Kidney (tissue), 22 donors: ENCODE measurements at places on chromosomes 1 and 21. TPM values are rescaled to one million over a fixed set of nuclear protein-coding genes. Genes with fewer than 3 reads are reported as not detected.
A peak's percentile ranks its signal among the peaks of the same experiment; 100 is the strongest.

SPRR2F gene
- not detected for polyA plus RNA-seq

LCE3D gene
- polyA plus RNA-seq = not detected

KRTAP21-2 gene
- not detected for polyA plus RNA-seq

CFHR5 gene
- not detected for polyA plus RNA-seq

PRAMEF1 gene
- polyA plus RNA-seq = not detected

BCL2L15 gene
- polyA plus RNA-seq = 2.2 TPM

SLC9C2 gene
- 0.52 TPM for polyA plus RNA-seq

ZNF683 gene
- not detected for polyA plus RNA-seq

PAQR6 gene
- polyA plus RNA-seq = 2.0 TPM

CD1B gene
- not detected for polyA plus RNA-seq

CD1D gene
- 0.77 TPM for polyA plus RNA-seq

DNA sequence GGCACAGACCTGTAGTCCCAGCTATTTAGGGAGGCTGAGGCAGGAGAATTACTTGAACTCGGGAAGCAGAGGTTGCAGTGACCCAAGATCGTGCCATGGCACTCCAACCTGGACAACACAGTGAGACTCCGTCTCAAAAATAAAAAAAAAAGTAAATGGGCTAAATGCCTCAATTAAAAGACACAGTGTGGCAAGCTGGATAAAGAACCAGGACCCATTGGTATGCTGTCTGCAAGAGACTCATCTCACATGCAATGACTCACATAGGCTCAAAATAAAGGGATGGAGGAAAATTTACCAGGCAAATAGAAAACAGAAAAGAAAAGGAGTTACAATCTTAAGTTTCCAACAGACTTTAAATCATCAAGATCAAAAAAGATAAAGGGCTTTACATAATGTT lies 40.3 kb downstream of the ACBD6 start:
- DNase-seq = no peak

DNA sequence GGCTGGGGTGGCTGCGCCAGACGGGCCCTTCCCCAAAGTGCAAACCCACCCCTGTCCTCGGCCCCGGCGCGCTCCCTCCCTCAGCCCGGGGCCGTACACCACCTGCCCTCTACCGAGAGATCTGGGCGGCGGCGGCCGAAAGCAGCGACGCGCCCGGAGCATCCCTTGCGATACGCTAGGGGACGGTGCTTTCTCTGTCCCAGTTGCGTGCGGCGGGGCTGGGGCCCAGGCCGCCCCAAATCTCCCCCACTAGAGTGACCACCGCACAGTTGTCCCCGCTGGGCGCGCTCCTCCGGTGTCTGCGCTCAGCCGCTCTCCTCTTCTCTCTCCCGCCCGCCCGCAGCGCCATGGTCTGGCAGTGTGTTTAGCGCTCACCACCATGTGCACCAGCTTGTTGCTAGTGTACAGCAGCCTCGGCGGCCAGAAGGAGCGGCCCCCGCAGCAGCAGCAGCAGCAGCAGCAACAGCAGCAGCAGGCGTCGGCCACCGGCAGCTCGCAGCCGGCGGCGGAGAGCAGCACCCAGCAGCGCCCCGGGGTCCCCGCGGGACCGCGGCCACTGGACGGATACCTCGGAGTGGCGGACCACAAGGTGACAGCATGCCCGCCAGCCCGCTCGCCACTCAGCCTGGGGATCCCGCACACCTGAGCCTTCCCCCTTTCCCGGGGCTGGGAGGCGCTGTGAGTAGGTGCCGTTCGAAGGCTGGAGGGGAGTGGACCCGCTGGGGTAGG lies 1.0 kb downstream of the ST6GALNAC5 start:
- peak; percentile 81 for DNase-seq

GRCh38 chr1:56573311-56573710 lies 6.1 kb downstream of the PLPP3 start:
- no peak for DNase-seq

DNA sequence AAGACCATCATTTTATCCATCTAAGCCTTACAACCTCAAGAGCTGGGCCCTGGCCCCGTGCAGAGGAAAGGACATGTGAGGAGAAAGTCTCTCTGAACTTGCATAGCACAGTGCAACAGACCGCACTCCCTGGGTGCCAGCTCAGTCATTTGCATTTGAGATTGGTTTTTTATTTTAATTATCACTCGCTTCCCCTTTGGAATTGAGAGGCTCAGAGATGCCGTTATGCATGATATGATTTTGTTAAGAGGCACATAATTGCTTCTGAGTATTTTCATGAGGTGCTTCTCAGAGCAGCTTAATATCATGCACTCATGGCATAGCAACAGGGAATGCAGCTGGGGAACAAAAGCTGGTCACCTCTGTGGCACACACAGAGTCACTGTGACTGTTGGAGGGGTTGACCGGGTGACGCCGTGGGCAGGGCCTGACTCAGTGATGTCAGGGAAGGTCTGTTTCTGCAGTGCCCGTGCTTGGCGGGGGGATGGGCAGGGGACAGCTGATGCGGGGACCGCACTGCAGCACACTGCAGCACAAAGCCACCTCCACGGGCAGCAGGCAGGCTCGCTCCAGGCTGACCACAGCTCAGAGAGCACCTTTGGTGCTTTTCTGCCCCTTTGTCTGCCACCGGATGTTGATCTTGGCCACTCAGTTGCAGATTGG lies 43.2 kb upstream of the VAMP3 start:
- peak; percentile 24 for DNase-seq

- DNase-seq = no peak
Measured at GRCh38 chr1:67941746-67942145, 108.5 kb upstream of the GNG12 start.

- DNase-seq = no peak
Measured at GRCh38 chr1:157431751-157432150, 120.6 kb downstream of the FCRL5 start.

DNA sequence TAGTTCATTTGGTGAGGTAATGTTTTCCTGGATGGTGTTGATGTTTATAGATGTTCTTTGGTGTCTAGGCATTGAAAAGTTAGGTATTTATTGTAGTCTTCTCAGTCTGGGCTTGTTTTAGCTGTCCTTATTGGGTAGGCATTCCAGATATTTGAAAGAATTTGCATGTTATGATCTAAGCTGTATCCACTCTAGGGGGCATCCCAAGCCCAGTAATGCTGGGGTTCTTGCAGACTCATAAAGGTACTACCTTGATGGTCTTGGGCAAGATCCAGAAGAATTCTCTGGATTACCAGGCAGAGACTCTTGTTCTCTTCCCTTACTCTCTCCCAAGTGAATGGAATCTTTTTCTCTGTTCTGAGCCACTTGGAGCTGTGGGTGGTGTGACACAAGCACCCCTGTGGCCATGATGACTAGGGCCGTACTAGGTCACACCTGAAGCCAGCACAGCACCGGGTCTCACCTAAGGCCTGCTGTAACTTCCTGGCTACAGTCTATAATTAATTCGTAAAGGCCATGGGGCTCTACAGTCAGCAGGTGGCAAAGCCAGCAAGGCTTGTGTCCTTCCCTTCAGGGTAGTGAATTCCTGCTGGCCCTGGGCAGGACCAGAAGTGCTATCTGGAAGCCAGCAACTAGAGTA lies 74.8 kb upstream of the PDE4B start:
- DNase-seq = no peak

GRCh38 chr1:41705798-41706197 lies 212.9 kb downstream of the HIVEP3 start:
- DNase-seq = no peak

GRCh38 chr21:43275421-43276211 lies 106.8 kb downstream of the CRYAA start:
- no peak for DNase-seq

DNA sequence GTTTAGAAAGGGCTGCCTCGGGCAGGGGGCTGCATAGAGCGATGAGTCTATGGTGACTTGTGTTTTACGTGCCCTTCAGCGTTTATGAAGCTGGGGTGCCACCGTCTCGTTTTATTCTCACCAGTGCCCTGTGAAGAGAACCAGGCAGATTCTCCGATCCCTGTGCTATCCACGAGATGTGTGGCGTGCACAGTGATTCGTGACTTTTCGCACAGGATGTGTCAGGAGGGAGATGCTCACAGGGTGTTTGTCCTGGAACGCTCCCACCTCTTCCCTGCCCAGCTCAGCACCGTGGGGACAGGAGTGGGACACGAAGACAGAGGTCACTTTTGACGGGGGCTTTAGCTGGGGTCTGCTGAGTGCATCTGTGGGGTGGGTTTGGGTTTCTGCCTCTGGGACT lies 54.9 kb upstream of the AJAP1 start:
- DNase-seq = no peak

DNA sequence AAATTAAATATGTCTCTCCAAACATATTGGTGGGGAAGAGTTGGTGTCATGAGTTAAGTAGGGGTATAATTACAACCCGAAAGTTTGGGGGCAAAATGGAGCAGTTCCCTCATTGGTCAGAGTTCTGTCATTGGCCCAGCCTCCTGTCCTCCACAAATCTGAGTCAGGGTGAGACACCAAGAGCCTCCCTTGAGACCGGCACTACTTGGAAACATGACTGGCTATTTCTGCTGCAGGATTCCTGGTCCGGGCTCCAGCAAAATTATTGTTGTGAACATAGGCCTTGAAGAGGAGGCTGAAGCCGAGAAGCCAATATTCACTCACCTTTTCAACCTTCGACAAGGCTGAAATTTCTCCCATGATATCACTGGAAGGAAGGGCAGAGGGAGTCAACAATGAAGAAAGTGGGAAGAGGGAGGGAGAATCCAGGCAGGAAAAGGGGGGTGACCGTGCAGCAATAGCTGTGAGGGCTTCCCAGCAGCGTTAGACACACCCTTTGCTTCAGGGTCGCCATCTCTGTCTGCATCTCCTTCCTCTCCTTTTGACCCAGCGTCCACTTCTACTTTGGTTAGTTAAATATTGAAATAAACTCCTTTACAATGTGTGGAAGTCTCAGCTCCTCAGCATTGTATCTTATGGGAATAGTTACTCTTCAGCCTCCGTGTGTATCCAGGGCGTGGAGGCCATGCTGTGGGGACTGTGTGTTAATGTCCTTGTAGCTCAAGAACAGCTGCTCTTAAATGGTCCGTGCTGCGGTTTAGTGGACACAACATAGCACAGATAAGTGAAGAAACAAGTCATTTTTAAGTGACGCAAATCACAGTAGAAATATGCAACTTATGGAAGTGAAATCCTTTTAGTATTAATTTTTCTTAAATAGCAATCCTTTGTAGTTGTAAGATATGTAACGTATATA lies 307.4 kb downstream of the DISC1 start:
- no peak for DNase-seq

GRCh38 chr1:238642231-238642630 lies 744.1 kb upstream of the CHRM3 start:
- no peak for DNase-seq

DNA sequence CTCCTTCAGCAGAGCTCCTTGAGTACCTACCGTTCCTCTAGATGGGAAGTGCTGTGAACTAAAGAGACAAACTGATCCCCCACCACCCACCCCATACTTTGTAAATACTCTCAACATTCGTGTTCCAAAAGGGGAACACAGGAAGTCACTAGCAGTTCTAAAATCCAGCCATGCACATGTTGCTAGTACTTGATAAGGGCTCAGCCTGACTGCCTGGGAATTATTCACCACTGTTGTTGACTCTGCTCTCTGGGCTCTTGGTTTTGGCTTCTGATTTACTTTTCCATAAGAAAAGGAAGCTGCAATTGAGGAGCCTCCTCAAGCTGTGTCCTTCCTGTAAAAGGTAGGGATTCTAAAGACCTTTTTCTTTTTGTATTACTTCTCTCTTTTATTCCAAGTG lies 67.5 kb downstream of the IVNS1ABP start:
- DNase-seq = no peak

DNA sequence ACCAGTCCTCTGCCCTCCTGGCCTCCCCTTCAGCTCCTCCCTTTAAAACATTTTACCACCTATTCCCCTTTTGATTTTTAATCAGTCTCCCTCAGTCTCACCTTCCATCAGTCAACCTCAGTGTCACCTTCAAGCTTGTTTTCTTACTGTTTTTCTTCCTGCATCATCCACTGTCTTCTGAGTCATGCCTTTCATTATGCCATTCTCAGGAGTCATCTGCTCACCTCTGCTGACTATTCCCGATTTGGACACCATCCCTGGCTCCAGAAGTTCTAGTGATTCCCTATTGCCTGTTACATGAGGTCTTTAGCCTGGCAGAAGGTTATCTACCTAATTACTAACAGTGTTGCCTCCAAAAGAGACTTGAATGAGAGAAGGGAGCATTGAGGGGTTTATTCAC lies 23.9 kb downstream of the NFASC start:
- no peak for DNase-seq

DNA sequence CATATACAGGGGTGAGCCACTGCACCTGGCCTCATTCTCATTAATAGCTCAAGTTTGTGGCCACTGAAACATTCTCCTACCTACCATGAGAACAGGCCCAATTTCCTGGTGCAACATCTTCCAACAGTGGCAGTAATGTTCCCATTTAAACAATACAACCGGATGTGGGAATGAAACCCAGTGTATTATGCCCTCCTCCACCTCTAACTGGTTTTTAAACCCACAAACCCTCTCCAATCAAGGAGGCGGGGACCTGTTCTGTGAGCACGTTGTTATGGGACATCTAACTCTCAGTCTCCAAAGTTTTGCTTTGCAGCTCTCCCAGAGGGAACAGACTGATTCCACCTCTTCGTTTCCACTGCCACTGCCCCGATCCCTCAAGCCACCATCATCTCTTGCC lies 2.6 kb downstream of the CTNNBIP1 start:
- no peak for DNase-seq

- DNase-seq = no peak
Measured at GRCh38 chr1:224542783-224543440, 73.2 kb upstream of the CNIH3 start.

- DNase-seq = no peak
Measured at GRCh38 chr21:29654855-29655254, 284.9 kb downstream of the GRIK1 start.

GRCh38 chr21:38903690-38904139 lies 98.0 kb downstream of the ETS2 start:
- no peak for DNase-seq

- DNase-seq = no peak
Measured at GRCh38 chr1:160451119-160451858, 50.9 kb downstream of the VANGL2 start.

- no peak for DNase-seq
Measured at GRCh38 chr1:235557495-235557894, 53.2 kb upstream of the B3GALNT2 start.

DNA sequence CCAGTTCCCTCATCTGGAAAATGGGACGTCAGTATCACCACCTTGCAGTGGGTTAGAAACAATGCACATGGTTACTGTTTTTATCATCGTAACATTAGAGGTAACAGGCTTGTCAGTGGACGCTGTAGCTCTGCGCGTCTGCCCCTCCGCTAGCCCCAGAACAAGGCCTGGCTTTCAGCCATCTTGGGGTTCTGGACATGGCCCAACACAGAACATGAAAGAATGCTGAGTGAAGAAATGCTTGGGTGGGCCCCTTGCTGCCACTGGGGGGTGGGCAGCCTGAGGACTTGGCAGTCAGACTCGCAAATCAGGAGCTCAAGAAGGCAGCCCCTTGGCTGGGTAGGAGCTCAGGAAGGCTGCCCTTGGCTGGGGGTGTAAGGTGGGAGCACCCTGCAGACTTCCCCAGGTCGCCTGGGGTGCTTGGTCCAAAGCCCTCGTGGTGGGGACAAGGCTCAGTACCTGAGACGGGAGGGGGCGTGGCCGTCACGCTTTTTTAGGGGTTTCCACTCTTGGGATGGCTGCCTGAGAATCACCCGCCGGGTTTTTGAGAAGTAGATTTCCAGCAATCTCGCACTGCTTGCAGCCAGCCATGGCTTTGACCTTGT lies 51.7 kb downstream of the SLC37A1 start:
- DNase-seq = peak; percentile 48

GRCh38 chr21:45335151-45335760 lies 47.6 kb upstream of the POFUT2 start:
- no peak for DNase-seq

- DNase-seq = peak; percentile 25
Measured at GRCh38 chr1:227780101-227781044, 35.1 kb upstream of the PRSS38 start.

GRCh38 chr1:228337711-228338520 lies 68.7 kb downstream of the TRIM11 start:
- no peak for DNase-seq

- DNase-seq = no peak
Measured at GRCh38 chr1:39894884-39895495, 6.7 kb downstream of the MYCL start.
